GM23338 (cell line): ENCODE measurements at places on chromosomes 3 and 15. TPM values are rescaled to one million over a fixed set of nuclear protein-coding genes. Genes with fewer than 3 reads are reported as not detected.

BNC1 gene
- 1.1 and 1.6 TPM in 2 replicates for total RNA-seq

CLDN16 gene
- total RNA-seq: not detected in 2 replicates

LRRC31 gene
- not detected in 2 replicates for total RNA-seq

TCAIM gene
- total RNA-seq: 26.0 and 35.0 TPM in 2 replicates

DNA sequence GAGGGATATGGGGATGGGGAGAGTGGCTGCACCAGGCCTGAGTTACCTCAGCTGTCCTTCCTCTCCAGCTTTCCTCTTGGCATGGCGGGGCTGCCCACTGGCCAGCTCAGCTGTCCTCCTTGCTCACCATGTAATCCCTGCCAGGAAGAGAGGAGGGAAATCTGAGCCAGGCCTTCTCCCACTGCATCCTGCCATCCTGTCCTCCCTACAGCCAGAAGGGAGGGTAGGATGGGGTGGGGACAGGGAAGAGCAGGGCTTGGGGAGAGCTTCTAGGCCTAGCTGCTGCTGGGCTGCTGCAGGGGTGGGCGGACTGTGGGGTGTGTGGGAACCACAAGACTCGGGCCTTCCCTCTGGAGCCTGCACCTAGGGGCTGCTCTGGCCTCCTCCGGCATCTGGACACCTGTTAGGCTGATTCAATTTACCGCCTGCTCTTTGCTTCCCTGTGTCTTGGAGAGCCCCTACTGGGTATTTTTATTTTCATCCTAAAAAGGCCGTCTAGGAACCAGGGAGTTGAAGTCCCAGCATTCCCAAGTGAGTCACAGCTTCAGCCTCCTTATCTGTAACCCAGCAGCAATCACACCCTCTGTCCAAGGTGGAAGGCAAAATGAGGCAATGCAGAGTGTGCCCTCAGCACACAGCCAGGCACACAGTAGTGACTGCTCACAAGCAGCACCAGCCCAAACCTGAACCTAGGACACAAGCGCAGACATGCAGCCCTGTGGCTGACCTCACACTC lies 13.1 kb upstream of the KY start:
- no peaks in the 10 kb centered on the region for H3K27me3 ChIP-seq
- no peak for DNase-seq
- no peak overlapping the region for H3K4me3 ChIP-seq
- no peaks in the 10 kb centered on the region for H3K36me3 ChIP-seq
- H3K4me1 ChIP-seq: no peaks in the 10 kb centered on the region

GRCh38 chr15:78216276-78217104 lies 17.9 kb downstream of the ACSBG1 start:
- no peak for DNase-seq
- peaks cover 6% of the 10 kb centered on the region; the same call in 1 of the 2 replicates for H3K4me1 ChIP-seq
- H3K27ac ChIP-seq: no peak overlapping the region
- H3K4me3 ChIP-seq: no peak overlapping the region

- no peaks in the 10 kb centered on the region; the same call in 1 of the 2 replicates for H3K4me1 ChIP-seq
- no peaks in the 10 kb centered on the region for H3K36me3 ChIP-seq
- no peak for DNase-seq
- no peak overlapping the region for H3K27ac ChIP-seq
- no peaks in the 10 kb centered on the region for H3K27me3 ChIP-seq
These were observed 105.4 kb downstream of the HMG20A start for GRCh38 chr15:77525907-77526594.

DNA sequence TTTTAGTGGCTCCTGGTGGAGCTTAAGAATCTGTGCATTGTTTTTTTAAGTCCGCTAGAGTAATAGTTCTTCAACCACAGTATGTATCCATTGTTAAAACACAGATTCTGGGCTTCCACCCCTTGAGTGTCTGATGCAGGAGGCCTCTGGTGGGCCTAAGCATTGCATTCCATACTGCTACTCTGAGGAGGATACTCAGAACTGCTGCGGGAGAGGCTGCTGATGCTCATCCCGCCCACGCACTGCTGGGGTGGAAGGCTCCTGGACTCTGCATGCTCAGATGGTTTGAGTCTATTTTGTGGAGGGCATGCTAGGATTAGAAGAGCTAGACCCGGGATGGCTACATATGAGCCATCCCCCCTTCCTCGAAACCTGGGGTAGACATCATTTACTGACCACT lies 74.4 kb downstream of the THSD4 start:
- H3K36me3 ChIP-seq: no peaks in the 10 kb centered on the region
- peaks cover 17% of the 10 kb centered on the region for H3K4me1 ChIP-seq
- no peak overlapping the region for H3K4me3 ChIP-seq

- H3K27ac ChIP-seq: no peak overlapping the region
- no peaks in the 10 kb centered on the region for H3K4me1 ChIP-seq
- H3K4me3 ChIP-seq: no peak overlapping the region
- H3K27me3 ChIP-seq: no peaks in the 10 kb centered on the region
These were observed 25.5 kb upstream of the APOD start for GRCh38 chr3:195609229-195609628.

GRCh38 chr3:156685752-156686151 lies 11.4 kb downstream of the TIPARP start:
- H3K4me1 ChIP-seq: no peaks in the 10 kb centered on the region; the same call in 1 of the 2 replicates
- no peak for DNase-seq
- H3K27me3 ChIP-seq: no peaks in the 10 kb centered on the region
- H3K4me3 ChIP-seq: no peak overlapping the region
- H3K27ac ChIP-seq: no peak overlapping the region
- H3K36me3 ChIP-seq: no peaks in the 10 kb centered on the region

DNA sequence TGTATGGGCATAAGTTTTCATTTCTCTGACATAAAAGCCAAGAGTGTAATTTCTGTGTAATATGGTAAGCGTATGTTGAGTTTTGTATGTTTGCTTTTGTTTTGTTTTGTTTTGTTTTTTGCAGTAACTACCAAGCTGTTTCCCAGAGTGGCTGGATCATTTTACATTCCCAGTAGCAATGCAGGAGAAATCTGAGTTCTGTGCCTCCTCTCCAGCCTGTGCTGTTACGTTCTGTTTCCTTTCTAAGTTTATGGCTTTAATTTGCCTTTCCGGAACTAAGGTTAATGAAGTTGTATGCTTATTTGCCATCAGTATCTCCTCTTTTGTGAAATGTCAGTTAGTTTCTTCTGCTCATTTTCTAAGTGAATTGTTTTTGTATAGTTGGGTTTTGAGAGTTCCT lies 307.8 kb downstream of the GABRG3 start:
- no peak overlapping the region for H3K4me3 ChIP-seq
- no peaks in the 10 kb centered on the region for H3K36me3 ChIP-seq
- H3K27me3 ChIP-seq: no peaks in the 10 kb centered on the region
- H3K27ac ChIP-seq: no peak overlapping the region
